ENCODE measurements at places on chromosomes 3 and 15.

DNA sequence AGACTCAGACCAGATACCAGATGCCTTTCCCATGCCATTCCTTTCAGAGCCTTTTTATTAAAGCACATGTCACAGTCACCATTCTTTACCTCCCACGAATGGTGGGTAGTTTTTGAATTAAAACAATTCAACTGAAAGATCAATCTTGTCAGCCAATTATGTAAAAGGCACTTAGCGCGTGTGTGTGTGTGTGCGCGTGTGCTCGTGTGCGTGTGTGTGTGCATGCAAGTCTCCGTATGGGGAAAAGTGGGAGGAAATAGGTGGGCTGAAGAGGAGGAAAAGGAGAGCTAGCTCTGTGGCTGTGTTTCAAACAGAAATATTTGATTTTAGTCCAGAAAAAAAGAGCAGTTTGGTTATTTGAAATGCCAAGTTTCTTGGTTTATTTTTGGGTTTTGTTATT is 177.2 kb downstream of the KCNAB1 start:
- no peak for DNase-seq

DNA sequence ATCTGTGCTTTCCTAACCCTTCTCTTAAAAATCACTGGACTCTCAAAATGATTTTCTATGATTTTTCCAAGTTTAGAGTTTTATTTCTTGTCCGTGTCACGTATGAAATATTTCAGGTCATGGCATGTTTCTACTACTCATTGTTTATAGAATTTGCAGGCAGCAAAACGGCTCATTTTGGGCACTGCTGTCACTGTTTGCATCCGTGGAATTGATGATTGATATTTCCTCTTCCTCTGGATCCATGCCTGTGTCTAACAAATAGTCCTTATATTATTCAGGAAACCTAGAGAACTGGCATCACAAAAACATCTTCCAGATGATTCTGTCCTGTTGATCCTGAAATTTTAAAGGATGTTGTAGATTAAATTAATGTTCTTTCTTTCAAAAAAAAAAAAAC is 47.6 kb downstream of the LARS2 start:
- DNase-seq, result no peak

GRCh38 chr15:93748710-93749109 is 482.7 kb upstream of the MCTP2 start:
- DNase-seq, result no peak

DNA sequence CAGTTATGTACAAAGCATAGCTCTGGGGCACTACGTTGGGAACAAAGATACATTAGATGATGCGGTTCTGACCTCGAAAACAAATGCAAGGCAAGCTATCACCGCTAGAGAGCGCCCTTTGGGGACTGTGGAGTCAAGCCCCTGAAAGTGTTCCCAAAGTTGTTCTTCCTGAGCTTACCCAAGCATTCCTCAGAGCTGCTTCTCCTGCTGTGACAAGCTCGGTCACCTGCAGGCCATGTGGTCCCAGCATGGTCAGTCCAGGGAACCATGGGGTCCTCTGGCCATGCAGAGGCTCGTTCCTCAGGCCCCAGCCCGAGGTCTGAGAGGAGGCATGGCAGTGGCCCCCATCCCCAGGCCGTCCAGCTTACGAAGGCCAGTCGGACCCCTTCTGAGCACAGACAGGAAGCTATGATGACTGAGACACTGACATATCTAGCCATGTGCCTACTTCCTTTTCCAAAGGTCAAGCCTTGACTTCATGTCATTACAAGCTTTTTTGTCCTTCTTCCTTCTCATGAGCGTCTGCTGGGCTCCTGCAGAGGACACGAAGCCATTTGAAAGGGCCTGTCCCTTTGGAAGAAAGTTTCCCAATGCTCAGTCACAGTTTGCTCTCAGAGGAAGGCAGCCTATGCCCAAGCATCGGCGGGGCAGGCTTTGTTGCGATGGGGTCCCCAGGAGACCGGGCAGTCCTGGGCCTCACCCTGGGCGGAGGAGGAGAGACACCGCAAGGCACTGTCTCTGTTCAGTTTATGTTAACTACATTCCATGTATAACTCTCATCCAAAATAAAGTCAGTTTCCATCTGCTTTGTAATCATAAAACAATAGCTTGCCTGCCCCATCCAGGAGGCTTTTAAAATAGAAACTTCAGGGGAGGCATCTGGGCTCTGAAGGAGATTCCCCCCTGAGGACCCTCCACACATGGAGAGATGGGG is 79.3 kb downstream of the ATP10A start:
- peak; percentile 66 for DNase-seq

GRCh38 chr3:117268318-117268717 is 558.7 kb downstream of the TUSC7 start:
- no peak for DNase-seq

DNA sequence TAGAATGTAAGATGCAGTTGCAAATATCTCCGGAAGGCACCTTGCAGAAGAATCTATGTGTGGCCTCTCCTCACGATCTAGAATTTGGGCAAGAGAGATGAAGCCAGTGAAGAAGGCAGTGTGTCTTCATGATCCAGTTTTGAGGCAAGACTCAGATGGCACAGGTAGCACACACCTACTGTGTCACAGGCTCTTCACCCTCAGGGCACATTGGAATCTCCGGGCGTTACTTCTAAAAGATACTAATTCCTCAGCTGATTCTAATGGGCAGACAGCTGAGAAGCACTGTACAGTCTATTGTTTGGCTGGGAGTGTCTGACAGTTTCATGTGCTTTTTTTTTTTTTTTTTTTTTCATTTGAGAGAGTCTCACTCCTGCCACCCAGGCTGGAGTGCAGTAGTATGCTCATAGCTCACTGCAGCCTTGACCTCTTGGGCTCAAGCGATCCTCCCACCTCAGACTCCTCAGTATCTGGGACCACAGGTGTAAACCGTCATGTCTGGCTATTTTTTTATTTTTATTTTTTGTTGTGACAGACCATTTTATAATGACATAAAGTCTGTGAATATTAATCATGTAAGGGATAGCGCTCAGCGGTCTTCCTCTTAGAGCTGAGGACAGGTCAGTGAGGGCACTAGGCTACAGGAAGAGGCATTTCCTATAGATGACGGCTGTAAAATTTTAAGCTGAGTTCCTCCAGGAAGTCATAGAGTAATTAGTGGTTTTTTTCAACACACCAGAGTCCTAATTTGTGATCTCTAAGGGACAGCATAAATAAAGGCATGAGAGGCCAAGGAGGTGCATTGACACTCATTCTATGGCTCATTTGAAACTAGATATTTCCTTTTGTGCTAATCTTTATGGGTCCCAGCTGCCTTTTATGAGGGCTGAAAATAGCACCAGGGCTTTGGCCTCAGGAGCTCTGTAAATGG is 4.0 kb downstream of the C3orf52 start:
- no peak for DNase-seq

DNA sequence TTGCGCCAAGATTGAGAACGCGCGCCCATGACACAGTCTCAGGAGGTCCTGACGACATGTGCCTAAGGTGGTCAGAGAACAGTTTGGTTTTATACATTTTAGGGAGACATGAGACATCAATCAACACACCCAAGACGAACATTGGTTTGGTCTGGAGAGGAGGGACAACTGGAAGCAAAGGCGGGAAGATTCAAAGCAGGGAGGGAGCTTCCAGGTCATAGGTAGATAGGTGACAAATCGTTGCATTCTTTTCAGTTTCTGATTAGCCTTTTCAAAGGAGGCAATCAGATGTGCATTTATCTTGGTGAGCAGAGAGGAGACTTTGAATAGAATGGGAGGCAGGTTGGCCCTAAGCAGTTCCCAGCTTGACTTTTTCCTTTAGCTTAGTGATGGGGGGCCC is 828.4 kb upstream of the DPPA4 start:
- no peak for DNase-seq

DNA sequence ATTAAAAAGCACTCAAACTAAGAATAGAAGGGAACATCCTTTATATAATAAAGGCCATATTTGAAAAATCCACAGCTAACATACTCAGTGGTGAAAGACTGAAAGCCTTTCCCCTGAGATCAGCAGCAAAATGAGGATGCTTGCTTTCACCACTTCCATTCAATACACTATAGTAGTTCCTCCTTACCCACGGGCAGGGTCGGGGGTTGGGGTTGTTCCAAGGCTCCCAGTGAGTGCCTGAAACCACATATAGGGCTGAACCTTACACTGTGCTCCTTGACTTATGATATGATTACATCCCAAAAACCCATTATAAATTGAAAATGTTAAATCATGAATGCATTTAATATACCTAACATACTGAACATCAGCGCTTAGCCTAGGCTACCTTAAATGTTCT is 37.7 kb downstream of the ALDH1L1 start:
- DNase-seq, result no peak

DNA sequence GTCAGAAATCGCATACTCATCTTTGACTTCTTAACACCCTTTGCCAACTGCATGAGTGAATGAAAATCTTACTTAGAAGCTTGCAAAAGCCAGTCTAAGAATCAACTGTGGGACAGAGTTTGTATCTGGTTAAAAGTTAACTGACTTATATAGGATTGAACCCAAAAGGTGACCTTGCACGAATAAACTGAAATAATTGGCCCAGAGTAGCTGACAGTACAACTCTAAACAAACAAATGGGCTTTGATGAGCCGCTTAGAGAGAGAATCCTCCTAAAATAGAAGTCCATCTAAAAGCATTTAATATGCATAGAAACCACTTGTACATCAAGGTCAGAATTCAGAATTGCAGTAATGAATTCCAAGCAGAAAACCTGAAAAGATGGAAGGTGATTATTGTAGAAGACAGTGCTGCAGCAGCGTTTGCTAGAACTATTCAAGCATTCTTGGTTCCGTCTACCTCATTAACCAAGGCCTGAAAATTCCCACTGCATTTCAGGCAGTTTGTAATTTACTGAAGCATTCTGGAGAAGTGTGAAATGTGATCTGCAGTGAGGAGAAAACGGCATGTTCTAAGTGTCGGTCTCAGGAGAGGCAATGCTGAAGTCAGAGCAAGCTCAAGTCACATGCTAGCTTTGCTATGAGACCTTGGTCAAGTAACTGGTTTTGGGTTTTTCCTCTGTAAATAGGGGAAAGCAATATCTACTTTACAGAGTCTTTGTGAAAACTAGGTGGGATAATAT is 103.7 kb downstream of the CADPS start:
- DNase-seq, result no peak

DNA sequence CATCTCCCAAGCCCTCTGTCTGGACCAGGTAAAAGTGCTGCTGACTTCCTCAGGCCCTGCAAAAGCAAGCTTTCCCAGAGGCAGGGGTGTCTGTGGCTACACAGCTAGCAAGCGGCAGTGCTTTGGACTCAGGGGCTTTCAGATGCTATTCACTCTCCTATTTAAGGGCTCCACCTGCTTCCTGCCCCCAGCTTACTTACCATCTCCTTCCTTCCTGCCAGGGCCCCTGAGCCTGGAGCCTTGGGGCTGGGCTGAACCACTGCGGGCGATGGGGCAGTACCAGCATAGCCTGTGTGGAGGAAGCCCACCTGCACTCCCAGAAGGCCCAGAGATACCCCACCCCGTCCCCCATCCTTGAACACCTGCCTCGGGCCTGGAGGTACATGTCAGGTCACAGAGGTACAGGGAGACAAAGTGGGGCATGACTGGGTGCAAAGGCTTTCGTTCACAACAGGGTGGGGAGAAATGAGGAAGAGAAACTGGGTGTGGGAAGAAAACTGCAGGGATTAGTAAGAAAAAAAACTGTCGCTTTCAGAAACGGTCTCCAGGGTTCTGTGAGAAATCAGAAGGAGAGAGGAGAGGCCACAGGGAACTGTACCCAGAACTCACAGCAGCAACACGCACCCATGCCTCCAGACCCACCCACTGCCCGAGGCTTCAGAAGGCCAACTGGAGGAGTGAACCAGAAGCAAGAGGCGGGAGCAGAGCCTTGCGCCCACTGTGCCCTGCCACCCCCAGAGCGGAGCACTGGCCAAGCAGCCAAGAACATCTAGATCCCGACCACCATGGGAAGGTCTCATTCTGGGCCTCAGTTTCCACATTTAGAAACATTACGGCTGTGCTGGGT is 49.5 kb downstream of the CCDC12 start:
- DNase-seq, result no peak

DNA sequence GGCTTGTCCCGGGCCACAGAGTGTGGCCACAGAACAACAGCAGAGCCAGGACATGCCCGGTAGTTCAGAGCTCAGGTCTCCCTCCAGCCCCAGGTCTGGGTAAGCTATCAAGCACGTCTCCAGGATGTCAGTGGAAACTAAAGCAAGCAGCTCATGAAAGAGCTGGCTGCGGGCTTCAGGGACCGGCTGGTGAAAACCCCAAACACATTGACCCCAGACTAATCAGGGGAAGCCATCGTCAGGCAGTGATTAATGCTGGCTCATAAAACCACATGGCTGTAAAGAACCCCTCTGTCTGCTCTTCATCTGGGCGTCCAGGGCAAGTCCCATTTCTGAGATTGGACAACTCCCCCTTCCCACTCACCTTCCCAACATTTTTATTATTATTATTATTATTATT is 37.8 kb downstream of the LMCD1 start:
- no peak for DNase-seq

- no peak for DNase-seq
Observed at GRCh38 chr3:114879059-114880031, 267.7 kb downstream of the ZBTB20 start.

GRCh38 chr3:140342668-140343067 is 335.2 kb upstream of the TRIM42 start:
- DNase-seq, result no peak

GRCh38 chr3:113695786-113696645 is at the start of gene USF3:
USF3 (minus strand) TSS chr3:113696642; CDS start chr3:113674878, 21,764 bp downstream.
- DNase-seq, result peak; percentile 89

DNA sequence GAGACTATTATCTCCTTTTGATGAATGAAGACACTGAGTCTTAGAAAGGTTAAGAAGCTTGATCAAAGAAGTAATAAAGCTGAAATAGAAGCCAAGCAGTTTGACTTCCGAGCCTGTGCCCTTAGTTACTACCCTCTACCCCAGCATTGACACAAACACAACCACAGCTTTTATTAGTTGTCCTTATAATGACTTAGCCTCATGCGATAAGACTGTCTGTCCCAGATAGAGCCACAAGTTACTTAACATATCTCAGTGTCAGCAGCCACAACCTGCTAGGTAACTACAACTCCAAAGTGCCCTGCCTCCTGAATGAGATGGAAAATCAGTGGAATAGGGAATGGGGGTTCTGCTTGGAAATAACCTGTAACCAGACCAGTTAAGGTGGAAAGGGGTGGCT is 781.6 kb upstream of the CFAP20DC start:
- no peak for DNase-seq

- DNase-seq, result no peak
Observed at GRCh38 chr15:93001156-93001555, 87.9 kb downstream of the RGMA start.

GRCh38 chr3:67202053-67202452 is 203.9 kb downstream of the KBTBD8 start:
- DNase-seq, result no peak
